ENCODE measurements at places on chromosomes 12 and 14.

DNA sequence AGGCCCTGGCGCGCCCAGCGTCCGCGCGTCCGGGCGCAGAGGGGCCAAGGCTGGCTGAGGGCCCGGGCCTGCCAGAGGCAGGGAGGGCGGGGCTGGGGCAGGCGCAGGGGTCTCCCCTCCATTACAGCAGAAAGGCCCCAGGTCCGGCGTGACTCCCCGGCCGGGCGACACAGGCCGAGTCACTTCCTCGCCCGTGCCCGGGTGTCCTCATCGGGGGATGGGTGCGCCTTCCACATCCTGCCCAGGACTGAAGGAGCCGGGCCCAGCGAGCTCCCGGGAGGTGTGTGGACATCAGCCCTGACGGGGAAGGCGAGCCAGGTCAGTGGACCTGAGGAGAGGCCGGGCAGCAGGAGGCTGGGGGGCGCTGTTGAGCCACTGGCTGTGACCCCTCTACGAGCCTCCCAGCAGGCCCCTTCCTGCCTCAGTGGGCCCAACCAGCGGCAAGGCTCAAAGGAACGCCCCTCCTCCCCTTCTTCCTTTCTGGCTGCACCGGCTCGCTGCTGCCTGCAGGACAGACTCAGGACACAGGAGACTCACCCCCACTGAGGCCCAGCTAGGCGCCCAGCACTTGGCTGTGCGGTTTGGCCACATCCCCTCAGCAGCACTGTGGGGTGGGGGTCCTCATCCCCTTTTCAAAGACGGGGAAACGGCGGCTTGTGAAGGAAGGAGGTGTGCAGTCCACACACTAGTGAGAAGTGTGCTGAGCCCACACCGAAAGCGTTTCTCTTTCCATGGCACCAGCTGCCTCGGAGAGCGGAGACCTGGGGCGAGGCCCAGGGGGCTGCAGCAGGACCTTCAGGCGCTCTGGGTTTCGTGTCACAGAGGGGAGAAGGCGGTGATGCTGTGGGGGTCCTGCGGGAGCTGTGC lies 606 bp downstream of the TNFAIP2 start:
- DNase-seq: no peak

- DNase-seq: peak; percentile 69
Observed at GRCh38 chr12:116284396-116284795, 6.9 kb upstream of the MED13L start.

DNA sequence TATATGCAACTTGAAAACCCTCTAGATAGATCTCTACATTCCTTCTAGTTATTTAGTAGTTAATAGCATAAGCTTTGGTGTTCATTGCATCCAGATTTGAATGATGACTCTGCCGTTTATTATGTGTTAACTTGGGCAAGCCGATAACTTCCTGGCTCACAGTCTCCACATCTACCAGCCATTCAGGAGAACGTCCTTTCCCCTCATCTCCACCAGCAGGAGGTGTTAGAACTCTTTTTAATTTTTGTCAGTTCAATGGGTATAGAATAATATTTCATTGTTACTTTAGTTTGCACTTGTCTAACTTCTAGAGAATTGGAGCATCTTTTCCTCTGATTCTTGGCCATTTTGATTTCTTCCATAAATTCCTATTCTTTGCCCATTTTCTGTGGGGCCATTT lies 30.0 kb upstream of the WSCD2 start:
- DNase-seq: no peak

DNA sequence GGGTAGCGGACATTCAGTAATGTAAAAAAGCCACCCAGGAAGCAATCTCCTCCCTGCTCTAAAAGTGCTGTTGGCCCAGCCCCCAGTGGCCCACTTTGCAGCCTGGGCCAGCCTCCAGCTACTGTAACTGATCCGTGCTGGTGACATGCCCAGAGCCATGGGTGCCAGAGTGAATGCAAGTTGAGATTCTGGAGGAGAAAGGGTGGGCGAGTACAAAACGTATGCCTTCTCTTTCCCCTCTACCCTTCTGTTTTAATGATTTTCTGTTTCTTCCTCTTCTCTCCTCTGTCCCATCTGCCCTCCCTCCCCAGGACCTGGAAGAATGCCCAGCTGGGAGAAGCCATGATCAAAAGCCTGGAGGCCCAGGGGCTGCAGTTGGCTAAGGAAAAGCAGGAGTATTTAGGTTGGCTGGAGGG lies 16.9 kb downstream of the PLEKHD1 start:
- no peak for DNase-seq

GRCh38 chr12:31867292-31867691 lies 91.9 kb upstream of the RESF1 start:
- DNase-seq: no peak

DNA sequence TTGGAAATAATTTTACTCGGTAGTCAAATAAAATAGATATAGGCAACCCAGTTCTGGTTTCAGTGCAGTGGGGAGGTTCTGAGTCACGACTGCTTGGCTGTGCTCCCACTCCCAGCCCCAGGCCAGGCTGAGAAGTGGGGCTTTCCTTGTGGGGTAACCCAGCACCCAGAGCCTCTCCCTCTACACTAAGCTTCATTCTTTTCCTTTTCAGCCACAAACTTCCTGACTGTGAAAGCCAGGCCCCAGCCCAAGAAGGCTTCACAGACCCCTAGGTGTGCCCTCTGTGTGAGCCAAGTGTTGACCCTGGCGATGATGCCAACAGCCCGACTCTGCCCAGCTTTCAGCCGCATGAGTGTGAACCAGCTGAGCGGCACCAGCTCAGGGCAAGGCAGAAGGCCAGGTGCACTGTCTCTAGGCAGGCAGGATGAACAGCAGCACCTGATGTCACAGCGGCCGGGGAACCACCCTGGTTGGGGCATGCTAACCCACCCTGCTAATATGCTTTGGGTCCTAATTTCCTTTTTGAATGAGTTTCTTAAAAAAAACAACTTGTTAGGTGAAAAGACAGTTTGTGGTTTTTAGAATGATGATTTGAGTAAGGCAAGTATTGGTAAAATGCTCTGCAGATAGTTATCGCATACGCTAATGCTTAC lies 42.2 kb upstream of the ATP23 start:
- no peak for DNase-seq

DNA sequence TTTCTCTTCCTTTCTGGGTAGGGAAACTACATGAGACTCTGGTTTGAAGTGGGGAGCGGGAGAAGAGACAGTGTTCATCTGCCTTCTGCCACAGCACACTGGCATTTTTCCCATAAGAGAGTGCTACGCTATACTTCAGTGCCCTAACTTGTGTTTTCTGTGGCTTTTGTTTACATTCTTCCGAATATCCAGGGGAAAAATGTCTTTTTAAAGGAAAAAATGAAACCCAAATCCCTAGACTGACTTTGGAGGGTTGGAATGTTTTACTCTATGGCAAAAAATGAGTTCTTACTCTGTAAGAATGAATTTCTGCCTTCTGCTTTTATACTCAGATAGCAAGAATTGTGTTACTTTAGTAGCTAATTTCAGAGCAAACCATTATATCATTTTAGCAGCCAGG lies 88.1 kb upstream of the TMEM263 start:
- DNase-seq: no peak

GRCh38 chr12:125097427-125097826 lies 32.2 kb downstream of the AACS start:
- DNase-seq: no peak

DNA sequence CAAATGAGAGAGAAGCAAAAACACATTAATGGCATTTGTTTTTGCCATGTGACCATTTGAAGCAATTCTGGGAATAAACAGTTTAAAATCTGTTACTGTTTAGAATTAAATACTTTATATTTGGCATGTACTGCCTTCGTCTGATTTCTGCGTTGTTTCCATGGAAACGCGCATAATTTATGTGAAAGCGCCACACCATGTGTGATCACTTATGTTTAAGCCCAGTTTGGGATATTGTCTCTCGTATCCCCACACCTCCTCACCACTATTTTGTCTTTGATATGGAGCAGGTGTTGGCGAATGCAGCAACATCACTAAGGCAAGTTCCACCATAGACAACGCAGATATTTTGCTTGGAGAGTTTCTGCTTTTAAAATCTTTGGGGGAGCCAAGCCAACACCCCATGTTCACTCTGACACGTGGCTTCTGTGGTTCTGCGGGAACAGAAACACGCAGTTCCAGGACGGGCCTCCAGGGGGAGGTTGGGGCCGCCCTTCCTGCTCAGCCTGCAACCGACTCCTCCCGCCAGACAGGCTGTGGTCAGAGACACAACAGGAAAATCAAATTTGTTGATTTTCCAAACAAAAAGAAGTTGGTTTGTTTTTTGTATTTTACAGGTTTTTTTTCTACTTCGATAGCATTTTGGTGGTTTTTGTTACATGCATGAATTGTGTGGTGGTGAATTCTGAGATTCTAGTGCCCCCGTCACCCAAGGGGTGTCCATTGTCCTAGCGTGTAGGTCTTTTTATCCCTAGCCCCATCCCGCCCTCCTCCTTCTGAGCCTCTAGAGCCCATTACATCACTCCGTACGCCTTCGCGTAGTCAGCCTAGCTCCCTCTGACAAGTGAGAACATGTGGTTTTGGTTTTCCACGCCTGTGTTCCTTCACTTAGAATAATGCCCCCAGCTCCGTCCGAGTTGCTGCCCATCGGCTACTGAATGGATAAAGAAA lies 101.9 kb upstream of the SFSWAP start:
- peak; percentile 10 for DNase-seq

DNA sequence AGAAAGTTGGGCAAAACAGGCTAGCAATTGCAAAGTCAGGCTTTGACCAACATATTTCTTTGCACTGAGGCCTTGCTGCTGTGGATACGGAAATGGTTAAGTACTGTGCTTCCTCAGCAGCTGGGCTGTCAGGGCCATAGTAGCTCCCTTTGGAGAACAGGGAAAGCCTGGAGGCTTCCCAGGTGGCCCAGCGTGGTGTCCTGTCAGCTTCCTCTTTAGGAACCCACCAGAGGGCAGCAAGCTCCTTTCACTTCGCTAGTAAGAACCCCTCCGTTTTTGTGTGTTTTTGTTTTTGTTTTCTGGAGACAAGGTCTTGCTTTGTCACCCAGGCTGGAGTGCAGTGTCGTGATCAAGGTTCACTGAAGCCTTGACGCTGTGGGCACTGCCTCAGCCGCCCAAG lies 1.7 kb upstream of the CFAP251 start:
- no peak for DNase-seq

DNA sequence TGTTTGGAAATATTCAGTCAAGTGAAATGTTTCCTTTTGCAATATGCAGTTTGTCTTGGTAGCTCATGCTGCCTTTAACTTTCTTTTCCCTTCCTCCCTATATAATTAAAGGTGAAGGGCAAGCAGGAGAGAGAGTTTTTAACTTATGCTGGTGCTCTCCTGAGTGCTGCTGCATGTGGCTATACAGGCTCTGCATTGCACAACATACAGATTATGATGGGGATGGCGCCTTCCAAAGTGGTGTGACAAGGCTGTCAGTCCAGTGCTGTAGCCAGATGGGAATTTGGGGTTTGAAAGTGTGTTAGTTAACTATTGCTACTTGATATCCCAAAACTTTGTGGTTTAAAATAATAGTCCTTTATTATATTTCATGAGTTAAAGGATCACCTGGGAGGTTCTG lies 199.0 kb downstream of the ATP23 start:
- DNase-seq: no peak

- peak; percentile 55 for DNase-seq
Observed at GRCh38 chr12:12376646-12377448, 20.0 kb downstream of the BORCS5 start.

DNA sequence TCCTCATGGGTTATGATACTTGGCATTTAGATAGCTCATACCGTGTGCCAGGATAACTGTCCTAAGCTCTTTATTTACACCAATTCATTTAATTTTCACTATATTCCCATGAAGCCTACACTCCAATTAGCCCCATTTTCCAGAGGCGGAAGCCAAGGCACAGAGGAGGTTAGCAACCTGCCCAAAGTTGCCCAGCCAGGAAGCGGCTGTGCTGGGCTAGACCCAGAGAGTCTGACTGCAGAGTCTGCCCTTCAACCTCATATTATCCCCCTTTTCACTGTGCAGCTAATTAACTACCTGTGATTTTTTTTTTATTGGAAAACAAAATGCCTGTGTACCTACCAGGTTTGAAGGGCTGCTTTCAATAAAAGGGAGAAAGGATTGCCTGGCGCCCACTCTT lies 2.5 kb downstream of the RFLNA start:
- no peak for DNase-seq

- DNase-seq: no peak
Observed at GRCh38 chr12:69243099-69244084, 4.0 kb downstream of the CPSF6 start.

DNA sequence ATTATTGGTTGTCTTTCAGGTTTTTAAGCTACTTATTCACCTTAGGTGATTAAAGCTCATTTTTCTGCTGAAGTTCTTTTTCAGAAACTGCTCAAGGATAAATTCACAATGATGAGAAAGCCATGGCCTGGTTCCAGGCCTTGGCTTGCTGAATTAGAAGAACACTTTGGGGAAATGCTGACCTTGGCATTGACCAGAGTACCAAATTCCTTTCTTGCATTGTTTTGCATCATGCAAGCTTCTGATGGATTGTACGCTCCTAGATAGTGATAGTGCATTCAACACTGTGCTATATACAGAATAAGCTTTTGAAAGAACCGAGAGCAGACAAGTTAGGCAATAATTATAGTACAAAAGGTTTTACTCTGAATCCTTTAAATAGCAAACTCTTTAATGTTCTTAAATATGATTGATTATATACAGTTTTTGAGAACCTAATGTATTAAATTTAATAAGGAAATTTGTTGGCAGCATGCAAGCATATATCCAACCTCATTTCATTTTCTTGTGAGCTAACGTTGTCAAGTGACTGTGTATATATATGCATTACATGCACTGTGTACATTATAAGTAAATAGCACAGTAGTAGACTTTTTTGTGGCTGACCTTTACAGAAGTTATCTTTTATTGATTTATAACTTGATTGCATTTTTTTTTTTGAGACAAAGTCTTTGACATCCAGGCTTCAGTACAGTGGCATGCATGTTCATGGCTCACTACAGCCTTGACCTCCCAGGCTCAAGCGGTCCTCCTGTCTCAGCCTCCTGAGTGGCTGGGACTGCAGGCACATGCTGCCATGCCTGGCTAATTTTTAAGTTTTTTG lies 99.2 kb downstream of the DIP2B start:
- peak; percentile 76 for DNase-seq

DNA sequence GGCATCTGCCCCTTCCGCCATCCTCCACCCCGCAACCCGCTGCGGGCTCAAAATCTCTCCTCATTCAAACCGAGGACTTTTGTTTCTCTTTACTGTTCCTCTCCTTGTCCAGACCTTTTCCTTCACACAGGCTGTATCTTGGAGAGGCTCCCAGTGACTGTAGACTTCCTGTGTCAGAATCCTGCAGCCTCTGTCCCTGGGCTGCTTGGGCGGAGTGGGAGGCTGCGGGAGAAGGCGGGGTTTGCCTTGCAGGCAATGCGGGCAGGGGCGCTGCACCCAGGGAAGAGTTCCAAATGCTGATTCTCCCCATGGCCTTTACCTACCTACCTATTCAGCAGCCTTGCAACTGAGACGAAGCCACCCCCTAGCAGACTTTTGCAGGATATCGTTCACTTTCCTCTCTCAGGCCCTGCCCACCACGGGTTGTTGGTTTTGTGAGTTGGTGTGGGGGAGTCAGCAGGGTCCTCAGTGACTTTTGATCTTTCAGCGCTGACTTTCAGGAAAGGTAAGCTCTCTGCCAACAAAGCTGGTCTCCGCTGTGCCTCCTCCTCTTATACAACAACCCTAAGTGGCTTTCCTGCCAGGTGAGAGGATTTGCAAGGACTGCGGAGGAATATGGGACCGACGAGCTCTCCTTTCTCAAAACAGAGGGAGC lies 79.0 kb upstream of the KCNA1 start:
- no peak for DNase-seq
